AML-193 (cell line): ENCODE measurements at places on chromosomes 1 and 21.

GRCh38 chr1:26015358-26015757 lies 6.2 kb upstream of the EXTL1 start:
- peak; percentile 80 for DNase-seq

DNA sequence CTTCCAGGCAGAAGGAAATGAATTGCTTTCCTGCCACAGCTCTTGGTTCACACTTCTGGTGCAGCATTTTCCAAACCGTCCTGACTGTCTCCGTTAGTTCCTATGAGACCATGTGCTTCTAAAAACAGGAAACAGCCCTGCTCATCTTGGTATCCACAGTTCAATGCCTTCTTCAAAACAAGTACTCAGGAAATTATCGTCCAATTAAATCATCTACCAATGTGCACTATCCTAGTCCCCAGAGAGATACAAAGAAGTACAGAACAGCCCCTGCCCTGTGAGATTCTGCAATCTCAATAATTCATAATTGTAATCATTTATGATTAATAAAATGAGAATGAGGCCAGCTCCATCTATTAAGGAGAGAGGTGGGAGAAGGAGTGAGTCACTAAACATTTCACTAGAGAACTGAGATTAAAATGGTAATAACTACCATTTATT lies 11.2 kb downstream of the CLEC20A start:
- no peak for DNase-seq

GRCh38 chr1:68361346-68361910 lies 88.3 kb downstream of the RPE65 start:
- no peak for DNase-seq

DNA sequence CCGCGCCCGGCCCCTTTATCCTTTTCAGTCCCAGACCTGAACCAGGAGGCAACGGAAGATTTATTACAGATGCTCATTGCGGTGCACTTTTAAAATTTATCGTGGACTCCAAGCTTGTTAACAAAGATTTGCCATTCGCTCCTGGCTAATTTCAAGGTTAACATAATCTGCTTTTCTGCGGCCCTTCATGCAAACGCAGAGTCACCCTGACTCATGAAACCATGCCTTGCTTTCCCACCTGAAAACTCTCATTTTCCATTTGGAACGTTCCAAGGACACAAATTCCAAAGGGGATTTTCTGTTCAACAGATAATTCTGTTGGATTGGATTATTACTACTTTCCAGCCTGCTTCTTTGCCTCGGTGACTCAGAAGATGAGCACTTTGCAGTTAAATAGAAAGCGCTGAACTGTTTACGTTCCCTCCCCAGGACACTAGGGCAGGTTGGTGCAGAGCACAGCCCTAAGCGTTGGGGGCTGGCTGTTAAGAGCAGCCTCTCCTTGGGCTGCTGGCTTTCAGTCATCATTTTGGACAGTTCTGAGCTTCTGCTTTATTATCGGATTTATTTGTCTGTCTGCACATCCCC lies 51.1 kb downstream of the CD247 start:
- no peak for DNase-seq

DNA sequence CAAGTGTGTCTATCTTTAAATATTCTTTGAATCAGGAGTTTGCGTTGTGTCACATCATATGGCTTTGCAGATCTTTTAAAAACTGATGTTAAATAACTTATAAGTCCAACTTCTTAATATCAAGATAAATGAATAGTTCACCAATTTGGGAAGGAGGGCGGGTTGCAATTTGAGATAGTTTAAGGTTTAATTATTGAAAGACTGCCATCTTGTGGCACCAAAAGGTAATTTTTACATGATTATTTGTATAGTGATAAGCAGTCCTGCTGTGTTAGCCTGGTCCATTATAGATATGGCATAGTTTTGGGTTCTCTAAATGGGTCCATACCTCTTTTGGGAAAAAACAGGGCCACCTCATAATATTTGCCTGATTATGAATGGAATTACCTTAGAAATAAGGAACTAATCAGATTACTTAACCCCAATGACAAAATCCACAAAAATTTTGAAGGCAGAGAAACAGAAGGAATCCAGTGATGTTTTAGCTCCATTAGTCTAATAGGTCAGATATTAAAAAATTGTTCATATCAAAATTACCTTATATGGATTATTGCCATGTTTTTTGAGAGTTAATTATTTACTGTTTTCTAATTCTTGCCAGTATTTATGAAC lies 64.3 kb downstream of the PRKAA2 start:
- peak; percentile 32 for DNase-seq

DNA sequence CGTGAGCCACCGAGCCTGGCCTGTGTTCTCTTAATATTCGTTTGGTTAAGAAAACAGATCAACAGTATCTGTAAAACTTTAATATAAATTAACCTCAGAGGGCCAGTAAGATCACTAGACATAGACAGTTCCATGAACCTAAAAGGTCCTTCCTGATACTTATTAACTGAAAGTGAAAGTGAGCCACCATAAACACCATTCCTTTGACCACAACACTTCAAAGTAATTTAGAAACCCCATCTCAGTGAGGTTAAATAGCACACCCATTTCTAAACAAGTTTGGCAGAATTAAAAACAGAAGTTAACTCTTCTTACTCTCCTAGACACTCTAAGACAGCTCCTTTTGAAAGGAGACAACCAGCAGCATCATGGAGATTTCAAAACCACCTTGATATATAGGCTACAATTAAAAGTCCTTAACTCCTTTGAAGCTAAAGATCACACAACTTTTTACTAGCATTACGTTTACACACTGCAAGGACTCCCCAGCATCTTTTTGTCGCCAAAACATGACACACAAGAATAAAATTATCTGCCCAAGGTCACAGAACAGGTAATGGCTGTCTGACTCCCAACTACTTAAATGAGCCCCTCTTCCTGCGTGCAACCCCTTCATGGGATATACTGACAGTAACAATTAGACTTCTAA lies 2.2 kb downstream of the RNF19B start:
- DNase-seq = peak; percentile 24

DNA sequence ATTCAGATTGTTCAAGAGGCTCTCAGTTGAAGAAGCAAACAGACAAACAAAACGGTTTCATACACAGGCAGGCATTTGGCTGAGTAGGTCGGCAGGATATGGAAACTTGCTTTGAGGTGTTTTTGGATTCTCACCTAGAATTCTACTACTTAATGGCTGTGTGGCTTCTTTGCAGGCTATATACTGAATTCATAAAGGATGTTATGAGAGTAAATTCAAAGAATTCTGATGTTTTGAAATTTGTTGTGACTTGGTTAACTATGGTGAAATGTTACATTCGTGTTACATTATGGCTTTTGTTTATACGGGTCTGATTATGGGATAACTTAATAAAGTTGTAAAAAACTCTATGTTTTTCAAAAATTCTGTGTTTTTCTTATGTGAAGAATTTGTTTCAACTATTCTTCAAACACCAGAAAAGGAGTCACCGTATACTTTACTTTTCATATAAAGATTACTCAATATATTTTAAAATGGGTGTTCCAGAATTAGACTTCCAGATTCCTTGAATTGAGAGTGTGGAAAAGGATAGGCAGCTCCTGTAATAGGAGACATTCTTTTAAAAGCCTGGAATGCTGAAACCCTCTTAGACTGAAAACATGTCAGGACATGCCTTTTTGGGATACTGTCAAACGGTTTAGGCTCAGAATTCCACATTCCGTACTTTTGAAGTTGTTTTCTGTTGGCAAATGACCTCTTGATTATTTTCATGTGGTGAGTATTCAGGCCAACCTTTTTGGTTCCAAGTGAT lies 8.2 kb upstream of the IRF2BP2 start:
- DNase-seq = no peak

DNA sequence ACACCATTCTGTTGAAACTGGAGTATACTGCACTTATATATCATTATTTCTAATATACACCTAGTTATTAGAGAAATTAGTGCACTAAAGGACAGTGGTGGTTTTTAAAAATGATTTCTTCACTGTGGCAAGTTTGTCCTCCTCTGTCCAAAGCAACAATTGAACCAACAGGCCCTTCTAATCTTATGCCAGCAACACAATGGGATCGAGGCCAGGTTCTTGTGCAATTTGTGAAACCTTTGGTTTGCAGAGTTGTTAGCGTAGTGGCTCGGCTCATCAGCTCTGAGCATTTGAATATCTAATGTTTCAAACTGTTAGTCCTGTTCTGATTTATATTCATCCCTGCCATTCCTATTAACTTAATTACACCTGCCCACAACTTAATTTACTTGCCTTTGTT lies 9.9 kb upstream of the LRRC39 start:
- DNase-seq = peak; percentile 4

DNA sequence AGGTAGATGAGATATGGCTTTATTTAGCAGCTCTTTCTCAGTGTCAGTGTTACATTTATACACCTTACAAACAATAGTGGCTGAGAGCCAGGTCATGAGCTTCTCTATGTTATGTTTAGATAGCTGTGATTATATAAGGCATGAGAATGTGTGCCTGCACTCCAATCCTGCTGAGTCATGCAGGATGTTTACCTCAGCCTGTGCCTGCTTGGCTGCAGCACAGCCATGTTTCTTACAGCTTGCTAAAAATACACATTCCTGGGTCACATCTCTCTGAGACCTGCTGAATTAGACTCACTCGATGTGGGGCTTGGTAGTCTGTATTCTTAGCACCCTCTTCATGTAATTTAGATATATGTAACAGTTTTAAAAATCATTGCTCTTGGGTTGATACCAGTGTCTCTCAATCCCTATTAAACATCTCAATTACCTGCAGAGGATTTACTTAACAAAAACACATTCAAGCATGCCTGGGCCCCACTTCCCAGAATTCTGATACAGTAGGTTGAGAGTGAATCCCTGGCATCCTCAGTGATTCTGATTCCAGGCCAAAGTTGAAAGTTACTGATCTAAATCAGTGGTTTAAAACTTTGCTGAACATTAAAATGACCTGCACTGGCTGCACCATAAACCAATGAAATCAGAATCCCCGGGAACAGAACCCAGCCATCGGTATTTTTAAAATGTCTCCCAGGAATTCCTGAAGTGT lies 107.5 kb downstream of the GDAP2 start:
- DNase-seq = no peak

GRCh38 chr1:203742436-203742835 lies 22.5 kb upstream of the LAX1 start:
- DNase-seq = no peak

DNA sequence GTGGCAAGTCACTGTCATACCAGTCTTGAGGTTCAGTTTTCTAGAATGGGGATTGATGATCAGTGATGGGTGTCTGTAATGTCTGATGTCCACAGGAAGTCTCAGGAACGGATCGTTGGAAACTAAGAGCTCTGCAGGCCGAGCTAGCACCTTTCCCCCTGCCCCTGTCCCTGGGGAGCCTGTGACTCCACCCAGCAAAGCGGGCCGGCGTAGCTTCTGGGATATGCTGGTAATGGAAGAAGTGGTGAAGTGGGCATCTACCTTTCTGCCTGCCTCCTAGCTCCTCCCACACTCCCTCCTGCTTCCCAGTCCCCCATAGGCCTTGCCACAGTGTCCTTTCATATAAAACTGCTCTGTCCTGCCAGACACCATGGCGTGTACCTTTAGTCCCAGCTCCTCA lies 13.4 kb downstream of the HYI start:
- DNase-seq = no peak

DNA sequence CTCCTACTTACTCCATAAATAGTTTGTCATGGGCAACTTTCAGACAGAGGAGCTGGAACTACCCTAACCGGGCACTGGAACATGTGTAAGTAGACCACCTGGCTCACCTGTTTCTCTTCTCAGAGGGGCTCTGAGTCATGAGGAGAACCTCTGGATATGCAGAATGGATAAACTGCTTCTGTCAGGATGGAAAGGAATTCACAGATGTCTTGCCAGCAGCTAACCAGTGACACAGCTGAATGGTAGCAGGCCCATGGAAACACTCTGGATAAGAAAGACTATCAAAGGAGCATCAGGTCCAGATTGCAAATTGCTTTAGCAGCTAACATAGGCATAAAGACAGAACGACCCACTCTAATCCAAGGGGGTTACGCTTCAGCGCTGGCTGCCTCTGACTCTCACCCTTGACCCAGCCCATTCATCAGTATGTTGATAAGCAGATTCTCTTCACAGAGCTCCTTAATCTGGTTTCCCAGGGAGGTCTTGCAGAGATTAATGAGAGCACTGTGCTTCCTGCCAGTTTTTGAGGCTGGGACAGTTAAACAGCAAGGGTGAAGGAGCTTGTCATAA lies 54.2 kb downstream of the HIVEP3 start:
- DNase-seq = no peak

- DNase-seq = peak; percentile 60
Measured at GRCh38 chr1:157404063-157404501, 148.2 kb downstream of the FCRL5 start.

DNA sequence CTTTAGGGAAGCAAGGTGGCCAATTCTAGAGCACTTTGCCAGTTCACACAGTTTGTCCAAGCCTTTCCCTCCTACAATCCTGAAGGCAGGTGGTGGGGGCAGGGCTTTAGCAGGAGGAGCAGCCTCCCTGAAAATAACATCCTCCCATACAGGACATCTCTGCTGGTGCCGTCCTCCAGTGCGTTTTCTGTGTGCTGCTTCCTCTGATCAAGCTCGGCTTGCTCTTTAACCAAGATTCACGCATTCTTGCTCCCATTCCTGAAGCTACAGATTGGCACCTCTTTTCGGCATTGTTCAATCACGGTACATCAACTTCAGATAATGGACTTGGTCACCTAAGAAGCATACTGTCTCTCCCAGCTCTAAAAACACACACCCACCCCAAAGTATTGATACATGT lies 7.5 kb upstream of the DPT start:
- no peak for DNase-seq

DNA sequence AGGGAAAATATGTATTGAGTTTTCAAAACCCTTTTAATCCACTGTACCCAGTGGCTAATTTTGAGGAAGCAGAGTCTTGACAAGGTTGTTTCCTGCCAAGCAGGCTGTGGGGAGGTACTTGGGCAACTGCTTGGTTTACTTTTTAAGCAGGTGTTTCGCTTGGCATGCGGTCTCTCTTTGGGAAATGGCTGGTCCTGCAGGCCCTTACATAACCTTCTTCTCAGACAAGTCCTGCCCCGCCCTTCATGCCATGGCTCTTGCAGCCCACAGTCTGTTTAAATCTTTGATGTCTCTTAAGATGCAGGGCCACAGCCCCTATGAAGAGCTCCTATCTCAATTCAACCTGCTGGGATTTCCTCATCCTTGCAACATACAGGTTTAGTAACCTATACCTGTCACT lies 36.0 kb upstream of the ABCD3 start:
- peak; percentile 37 for DNase-seq

- DNase-seq = peak; percentile 3
Measured at GRCh38 chr1:19704247-19705113, 39.8 kb downstream of the HTR6 start.

GRCh38 chr1:186783193-186783592 lies 45.6 kb upstream of the PLA2G4A start:
- no peak for DNase-seq

- no peak for DNase-seq
Measured at GRCh38 chr1:113415310-113416070, 25.2 kb downstream of the MAGI3 start.

GRCh38 chr1:235077571-235078479 lies 50.8 kb downstream of the TOMM20 start:
- DNase-seq = no peak

DNA sequence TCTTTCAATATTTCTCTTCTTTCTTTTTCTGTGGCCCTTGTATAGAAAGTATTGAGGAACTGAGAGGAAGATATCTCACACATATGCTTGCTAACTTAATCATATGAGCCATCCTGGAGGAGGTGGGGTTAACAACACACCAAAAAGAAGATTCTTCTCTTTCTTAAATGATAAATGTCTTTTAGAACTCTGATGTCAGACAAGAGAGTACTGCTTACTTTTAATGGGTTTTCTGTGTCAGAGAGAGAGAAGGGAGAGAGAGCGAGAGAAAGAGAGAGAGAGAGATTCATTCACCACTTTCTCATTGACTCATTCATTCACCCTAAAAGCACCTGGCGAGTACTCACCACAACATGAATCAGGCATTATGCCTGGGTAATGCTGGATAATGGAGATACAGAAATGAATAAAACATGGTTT lies 250.3 kb upstream of the SGIP1 start:
- DNase-seq = no peak
